ENCODE measurements at places on chromosomes 16 and 17.

DNA sequence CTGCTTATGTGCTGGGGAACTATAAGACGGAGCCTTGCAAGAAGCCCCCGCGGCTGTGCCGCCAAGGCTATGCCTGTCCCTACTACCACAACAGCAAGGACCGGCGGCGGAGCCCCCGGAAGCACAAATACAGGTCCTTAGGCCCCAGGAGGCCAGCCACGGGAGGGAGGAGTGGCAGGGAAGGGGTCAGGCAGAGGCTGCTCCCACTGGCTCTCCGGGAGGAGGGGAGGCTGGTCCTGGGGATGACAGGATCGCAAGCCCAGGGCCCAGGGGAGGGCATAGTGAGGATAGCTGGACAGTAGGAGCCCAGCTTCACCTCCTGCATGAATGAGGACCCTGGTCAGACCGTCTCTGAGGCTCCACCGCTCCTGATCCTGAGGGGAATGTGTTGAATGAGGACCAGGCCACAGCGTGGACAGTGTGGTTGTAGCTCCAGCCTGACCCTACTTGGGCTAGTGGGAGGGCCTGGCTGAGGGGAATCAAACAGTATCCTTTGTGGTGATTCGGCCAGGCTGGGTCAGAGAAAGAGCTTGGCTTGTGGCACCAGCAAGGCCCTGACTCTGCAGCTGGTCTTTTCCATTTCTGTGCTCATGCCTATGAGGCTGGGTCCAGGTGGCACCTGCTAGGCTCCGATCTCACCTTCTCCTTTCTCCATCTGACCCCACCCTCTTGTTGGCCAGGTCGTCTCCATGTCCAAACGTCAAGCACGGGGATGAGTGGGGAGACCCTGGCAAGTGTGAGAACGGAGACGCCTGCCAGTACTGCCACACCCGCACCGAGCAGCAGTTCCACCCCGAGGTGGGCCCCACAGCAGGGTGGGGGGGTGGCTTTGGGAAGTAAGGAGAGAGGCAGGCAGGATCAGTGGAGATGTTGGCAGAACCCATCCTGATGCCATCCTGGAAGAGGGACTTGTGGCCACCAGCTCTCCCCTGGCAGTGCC lies 28.7 kb downstream of the UNK start:
- DNase-seq, result no peak

- no peak for DNase-seq
Measured at GRCh38 chr16:2473446-2473926, 1.4 kb upstream of the TBC1D24 start.

DNA sequence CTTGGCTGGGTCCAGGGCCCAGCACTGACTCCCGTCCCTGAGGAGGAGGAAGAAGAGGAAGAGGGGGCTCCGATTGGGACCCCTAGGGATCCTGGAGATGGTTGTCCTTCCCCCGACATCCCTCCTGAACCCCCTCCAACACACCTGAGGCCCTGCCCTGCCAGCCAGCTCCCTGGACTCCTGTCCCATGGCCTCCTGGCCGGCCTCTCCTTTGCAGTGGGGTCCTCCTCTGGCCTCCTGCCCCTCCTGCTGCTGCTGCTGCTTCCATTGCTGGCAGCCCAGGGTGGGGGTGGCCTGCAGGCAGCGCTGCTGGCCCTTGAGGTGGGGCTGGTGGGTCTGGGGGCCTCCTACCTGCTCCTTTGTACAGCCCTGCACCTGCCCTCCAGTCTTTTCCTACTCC lies 8.5 kb downstream of the HIRIP3 start:
- DNase-seq, result no peak

- DNase-seq, result no peak
Measured at GRCh38 chr17:58052407-58052806, 30.8 kb upstream of the DYNLL2 start.

GRCh38 chr17:8376271-8377067 lies at the start of gene KRABD2:
KRABD2 (minus strand) TSS chr17:8376704.
- DNase-seq, result peak; percentile 82

- no peak for DNase-seq
Measured at GRCh38 chr16:89094252-89094879, 714 bp downstream of the ACSF3 start.

DNA sequence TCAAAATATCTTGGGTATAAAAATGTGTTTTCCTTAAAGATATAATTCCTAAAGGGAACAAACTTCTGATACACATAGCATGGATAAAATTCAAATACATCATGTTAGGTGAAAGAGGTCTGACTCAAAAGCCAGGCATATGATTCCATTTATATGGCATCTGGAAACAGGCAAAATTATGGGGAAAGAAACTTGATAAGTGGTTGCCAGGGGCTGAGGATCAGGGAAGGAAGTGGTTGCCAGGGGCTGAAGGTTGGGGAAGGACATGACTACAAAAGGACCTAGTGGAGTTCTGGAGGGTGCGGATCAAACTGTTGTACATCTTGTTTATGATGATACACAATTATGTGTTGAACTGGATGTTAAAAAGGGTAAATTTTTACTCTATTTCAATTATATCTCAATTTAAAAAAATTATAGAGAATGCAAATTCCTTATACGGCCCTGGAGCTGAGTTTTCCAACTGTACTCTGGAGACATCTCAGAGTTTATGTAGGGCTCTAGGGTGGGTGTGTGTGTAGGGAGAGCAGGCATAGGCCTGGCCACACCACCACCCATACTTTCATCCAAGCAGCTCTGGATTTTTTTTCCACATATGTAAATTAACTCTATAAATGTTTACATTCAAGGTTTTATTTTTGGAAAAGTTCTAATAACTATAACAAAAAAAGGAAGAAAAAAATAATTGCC lies 55.0 kb downstream of the AMFR start:
- DNase-seq, result no peak

DNA sequence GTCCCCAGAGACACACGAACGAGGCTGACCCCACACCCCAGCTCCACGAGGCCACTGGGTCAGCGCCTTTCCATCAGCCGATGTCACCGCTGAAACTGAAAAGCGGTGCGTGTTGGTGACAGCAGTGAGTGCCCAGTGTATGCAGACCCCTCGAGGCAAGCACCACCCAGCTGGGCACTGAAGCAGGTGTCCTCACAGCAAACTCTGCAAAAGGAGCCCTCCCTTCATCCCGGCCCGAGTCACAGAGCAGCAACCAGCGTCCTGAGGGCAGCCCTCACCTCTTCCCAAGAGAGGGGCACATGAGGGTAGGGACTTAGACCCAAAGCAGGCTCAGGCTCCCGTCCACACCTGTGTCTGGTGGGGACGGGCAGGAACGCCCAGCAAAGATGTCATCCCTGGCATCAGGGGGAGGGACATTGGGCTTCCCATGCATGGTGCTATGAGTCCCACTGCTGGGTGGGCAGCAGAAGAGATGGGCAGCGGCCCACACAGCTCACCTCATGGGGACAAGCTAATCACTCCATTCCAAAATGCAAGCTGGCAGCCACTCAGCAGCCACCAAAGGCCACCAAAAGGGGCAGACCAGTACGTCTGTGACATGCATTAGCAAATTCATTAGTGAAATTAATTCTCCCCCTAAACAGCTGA lies 49.2 kb downstream of the RBFOX3 start:
- DNase-seq, result no peak

- DNase-seq, result no peak
Measured at GRCh38 chr16:59198487-59198886, 464.4 kb upstream of the GOT2 start.

GRCh38 chr17:38749223-38750043 lies 1.3 kb upstream of the PCGF2 start:
- peak; percentile 38 for DNase-seq

- no peak for DNase-seq
Measured at GRCh38 chr16:66275775-66276428, 90.6 kb upstream of the CDH5 start.

DNA sequence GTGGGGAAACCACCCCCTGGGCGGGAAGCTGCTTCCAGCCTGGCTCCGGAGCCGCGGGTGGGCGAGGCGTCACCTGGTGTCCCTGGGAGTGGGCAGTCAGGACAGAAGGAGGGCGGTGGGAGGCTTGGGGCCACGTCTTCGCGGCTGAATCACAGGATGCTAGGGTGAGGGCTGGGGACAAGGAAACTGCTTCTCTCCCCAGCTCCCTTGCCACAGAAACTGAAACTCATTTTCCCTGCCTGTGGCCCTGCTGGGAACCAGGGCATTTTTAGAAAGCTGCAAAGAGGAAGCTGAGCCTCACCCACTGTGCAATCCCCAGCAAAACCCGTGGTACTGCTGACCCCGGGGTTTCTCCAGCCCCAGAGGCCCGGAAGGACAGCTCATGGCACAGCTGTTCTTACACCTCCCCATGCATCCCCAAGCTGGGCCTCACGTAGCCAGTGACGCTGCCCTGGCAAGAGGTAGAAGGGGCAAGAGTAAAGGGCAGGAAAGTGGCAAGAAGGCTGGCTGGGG lies 8.2 kb downstream of the RHBDF2 start:
- DNase-seq, result peak; percentile 12

GRCh38 chr16:72921106-72921505 lies 126.8 kb downstream of the ZFHX3 start:
- DNase-seq, result no peak

- no peak for DNase-seq
Measured at GRCh38 chr17:29292071-29292991, 1.6 kb downstream of the NUFIP2 start.

DNA sequence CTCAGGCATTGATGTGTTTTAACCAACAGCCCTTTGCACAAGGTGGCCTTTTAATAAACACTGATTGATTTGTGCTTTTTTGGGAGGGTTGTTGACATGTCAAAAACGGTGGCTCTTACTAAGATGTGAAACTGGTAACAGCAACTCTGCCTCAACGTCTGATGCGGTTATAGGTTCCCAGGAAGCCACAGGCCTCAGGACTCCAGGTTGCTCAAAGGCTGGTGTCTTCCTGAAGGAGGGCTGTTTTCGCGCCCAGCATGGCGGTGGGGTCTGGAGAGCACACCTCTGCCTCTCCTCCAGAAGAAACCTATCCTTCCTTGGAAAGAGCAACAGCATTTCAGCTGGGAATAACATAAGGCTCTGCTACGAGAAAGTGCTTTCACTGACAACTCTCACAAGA lies 187.5 kb downstream of the IRF8 start:
- DNase-seq, result no peak

GRCh38 chr17:40615841-40616476 lies 31.7 kb downstream of the SMARCE1 start:
- no peak for DNase-seq

GRCh38 chr17:46129302-46129701 lies 63.9 kb downstream of the KANSL1 start:
- no peak for DNase-seq

DNA sequence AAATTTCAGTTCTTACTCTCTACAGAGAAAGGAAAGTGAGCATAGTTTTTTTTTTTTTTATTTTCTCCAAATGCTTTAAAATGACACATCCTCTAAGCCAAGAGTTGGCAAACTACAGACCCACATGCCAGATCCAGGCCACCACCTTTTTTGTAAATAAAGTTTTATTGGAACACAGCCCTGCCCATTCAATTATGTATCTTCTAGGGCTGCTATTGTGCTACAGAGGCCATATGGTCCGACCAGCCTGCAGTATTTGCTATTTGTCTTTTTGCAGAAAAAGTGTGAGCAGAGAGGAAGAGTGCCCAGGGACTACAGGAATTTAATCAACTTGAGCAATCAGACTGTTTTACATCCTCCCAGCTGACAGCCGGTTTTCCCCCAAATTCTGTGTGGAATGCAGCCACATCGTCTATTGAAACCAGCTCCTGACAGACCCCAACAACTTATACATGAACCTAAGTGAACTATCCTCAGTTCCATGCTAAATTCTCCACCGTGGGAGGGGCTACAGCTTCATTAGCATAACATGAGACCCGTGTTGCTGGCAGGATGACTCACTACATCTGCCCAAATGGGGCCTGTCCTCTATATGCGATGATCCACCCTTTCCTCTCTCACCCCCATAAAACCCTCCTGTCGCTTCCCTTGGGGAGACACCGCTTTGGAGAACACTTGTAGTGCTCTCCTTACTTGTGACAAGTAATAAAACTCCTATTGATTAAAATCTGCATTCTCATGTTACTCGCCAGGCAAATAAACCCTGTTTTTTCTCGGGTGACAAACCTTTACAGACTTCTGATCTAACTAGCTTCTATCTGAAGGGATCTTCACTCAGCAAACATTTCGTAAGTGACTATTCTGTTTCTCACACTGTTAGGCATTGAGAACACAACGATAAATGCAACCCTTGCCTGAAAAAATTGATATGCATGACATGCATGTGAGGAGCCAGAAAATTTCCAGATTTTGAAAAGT lies 149.4 kb upstream of the HS3ST3A1 start:
- DNase-seq, result no peak

DNA sequence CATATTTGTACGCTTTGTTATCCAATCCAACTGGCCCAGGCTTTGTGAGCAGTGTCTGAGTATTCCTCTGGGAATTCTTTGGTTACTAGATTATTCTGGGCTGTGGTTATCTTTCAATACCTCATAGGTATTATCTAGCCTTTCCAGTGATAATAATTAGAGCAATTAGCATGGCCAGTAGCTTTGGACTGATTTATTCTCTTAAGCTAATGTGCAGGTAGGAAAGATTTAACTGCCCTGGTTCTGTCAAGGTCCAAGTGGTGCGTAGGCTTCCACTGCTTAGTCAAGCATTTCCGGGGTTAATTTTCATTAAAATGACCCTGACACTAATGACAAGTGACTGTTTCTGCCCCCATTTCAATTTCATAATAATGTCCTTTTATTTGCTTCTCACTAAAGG lies 54.2 kb upstream of the PMFBP1 start:
- DNase-seq, result no peak

GRCh38 chr17:76368545-76368944 lies 14.8 kb upstream of the PRPSAP1 start:
- peak; percentile 58 for DNase-seq

GRCh38 chr17:7219812-7220592 lies at the start of the genes ACADVL and DLG4:
ACADVL (plus strand) TSS chr17:7219938; CDS start chr17:7219985, 47 bp downstream.
DLG4 (minus strand) TSS chr17:7219836.
- DNase-seq, result peak; percentile 76

DNA sequence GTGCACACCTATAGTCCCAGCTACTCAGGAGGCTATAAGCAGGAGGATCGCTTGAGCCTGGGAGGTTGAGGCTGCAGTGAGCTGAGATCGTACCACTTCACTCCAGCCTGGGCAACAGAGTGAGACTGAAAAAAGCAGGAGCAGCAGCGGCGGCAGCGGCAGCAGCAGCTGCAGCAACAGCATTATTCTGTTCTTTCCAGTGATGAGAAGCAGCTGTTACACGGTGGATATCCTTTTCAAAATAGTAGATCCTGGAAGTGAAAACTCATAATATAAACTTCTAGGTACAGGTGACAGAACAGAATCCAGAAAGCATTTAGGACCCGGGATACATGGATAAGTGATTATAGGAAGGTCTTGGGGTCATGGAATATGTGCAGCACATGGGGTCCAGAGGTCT lies 17.8 kb upstream of the HNF1B start:
- no peak for DNase-seq

GRCh38 chr17:82200135-82200534 lies 12.5 kb downstream of the CCDC57 start:
- DNase-seq, result no peak

Measured in skin of body (tissue), 3 donors.